ENCODE measurements at places on chromosomes 16 and 17. TPM values are rescaled to one million over a fixed set of nuclear protein-coding genes. Genes with fewer than 3 reads are reported as not detected.

GRCh38 chr17:50816771-50817751 is 18.3 kb upstream of the WFIKKN2 start:
- no peak for DNase-seq

- DNase-seq = peak; percentile 11
These were observed 21.4 kb downstream of the CDH5 start for GRCh38 chr16:66387817-66388332.

- no peak for DNase-seq
These were observed 6.2 kb upstream of the MEOX1 start for GRCh38 chr17:43667947-43668348.

DNA sequence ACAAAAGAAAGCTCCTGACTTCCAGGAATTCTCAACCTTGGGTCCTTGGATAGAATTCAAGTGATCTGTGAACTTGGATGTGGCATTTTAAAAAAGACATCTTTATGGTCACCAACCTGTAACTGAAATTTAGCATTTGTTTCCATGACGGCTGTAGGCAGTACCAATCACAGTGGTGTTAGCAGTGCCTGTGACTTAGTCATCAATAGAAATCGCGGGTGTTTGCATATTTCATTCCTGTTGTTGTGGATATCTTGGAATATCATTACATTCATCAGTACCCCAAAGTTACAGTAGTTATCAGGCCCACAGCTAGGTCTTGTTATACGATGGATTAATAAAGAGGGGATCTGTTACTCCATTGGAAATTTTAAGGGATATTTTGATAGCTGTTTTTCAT is 81.6 kb downstream of the CMIP start:
- no peak for DNase-seq

GRCh38 chr17:32786169-32786568 is 90.8 kb downstream of the MYO1D start:
- no peak for DNase-seq

The KRT24 gene
- 1.3 TPM for total RNA-seq

The CLEC10A gene
- total RNA-seq = 7.6 TPM

DNA sequence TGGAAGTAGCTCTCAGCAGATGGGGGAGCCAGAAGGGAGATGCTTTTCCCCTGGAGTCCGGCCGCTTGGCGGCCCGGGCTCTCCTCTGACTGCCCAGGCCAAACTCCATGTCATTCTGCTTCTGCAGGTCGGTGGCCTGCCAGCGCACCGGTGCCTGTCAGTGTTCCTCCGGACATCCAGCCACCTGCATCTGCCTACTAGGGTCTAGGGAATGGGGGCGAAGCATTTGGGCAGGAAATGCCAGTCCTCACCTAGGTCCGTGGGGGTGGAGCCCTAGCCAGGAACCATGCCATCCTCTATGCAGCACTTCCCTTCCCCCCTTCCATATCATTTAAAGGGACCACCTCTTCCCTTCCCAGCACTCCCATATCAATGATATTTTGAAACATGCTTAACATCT is 34.2 kb downstream of the GJC1 start:
- DNase-seq = no peak

All from left colon (tissue), 2 donors.